ENCODE measurements at places on chromosomes 5 and 9.

GRCh38 chr5:168375214-168375613 lies 83.8 kb downstream of the WWC1 start:
- DNase-seq, result no peak

DNA sequence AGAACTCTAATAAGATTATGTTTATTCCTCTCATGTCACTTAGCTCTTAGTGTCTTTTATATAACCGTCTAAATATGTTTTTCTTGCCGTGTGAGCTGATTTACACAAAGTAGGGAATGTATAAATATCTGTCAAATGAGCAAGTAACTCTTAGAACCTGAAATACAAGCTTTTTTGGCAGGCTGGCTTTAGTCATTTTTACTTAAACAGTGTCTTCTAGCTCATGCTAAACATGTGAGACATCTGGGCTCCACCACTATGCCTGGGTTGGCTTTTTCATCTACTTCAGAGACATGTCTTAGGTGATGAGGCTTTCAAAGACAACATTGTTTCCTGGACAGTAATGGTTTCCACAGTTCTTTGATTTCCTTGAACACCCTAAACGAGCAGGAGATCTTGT lies 137.2 kb upstream of the ZNF608 start:
- DNase-seq, result no peak

GRCh38 chr9:81716409-81716808 lies 27.1 kb upstream of the TLE1 start:
- DNase-seq, result no peak

DNA sequence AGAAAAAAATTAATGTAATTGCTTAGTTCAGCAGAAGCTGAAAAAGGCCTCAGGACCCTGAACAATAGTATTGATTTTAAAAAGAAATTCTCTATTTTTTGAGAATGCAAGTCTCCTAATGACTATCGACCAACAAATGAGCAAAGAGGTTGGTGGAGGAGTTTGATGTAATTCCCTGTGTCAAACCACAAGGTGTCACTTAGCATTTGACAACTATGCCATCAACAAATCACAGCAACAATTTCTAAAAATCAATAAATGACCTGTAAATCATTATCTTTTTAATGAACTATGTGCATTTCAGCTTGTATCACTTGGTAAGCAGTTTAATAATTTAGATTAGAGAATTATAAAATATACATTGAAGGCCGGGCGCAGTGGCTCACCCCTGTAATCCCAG lies 133.7 kb downstream of the PRELID2 start:
- DNase-seq, result no peak
